ENCODE measurements at places on chromosomes 6 and 20.

DNA sequence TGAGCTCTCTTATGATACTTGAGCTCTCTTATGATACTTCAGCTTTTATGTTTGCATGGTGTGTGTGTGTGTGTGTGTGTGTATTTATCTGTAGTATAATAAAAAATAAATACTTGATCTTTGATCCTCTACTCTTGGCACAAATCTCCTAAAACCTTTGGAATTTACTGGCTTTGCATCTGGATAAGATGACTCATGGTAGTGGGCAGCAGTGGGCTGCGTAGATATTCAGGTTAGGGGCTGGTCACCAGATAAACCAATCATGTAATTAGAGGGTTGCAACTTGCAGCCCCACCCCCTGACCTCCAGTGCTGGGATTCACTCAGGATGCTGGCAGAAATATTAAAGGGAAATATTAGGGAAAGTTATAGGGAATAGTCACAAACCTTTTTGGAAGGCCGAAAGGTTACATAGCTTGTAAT is 151.9 kb upstream of the COL21A1 start:
- DNase-seq, result peak; percentile 52

GRCh38 chr6:27550692-27551091 is 77.8 kb upstream of the ZNF184 start:
- DNase-seq, result no peak

- no peak for DNase-seq
These were observed 152.4 kb upstream of the QKI start for GRCh38 chr6:163262080-163262479.

GRCh38 chr6:137087902-137088301 is 43.1 kb upstream of the IL20RA start:
- no peak for DNase-seq

DNA sequence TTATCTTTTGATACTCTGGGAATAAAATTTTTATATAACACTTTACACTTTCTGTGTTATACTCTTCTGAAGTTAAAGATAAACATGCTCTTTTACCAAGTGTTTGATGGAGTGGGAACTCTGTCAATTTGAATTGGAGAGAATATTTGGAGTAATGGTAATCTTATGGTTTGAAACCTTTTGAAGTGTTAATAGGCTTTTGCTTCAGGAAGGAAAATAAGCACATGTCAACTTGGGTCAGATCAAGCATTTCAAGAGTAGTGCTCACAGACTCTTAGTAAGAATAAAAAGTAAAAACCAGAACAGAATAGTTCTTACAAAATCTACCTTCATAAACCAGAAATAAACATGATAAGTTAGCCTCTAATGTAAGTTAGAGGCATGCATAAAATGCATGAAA is 24.4 kb upstream of the IRAK1BP1 start:
- DNase-seq, result no peak

DNA sequence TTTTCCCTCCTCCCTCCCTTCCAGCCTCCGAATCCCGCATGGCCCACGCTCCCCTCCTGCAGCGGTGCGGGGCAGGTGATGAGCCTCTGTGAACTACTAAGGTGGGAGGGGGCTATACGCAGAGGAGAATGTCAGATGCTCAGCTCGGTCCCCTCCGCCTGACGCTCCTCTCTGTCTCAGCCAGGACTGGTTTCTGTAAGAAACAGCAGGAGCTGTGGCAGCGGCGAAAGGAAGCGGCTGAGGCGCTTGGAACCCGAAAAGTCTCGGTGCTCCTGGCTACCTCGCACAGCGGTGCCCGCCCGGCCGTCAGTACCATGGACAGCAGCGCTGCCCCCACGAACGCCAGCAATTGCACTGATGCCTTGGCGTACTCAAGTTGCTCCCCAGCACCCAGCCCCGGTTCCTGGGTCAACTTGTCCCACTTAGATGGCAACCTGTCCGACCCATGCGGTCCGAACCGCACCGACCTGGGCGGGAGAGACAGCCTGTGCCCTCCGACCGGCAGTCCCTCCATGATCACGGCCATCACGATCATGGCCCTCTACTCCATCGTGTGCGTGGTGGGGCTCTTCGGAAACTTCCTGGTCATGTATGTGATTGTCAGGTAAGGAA is at the start of gene OPRM1:
Gene OPRM1 (plus strand): TSS at position 10 of the 612 bp plus-strand sequence. CDS start 305 bp downstream, at position 315.
- no peak for DNase-seq

DNA sequence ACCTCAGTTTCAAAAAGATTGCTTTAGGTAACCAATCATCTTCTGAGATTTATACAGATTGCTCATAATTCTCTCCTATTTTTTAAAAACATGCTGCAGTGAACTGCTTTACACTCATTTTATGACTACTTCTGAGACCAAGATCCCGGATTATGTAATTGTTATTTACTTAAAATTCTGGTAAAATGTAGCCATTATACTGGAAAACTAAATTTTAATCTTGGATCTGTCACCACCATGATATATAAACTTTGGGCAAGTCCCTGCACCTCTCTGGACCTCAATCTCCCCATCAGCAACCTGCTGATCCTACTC is 477 bp upstream of the PROCR start:
- no peak for DNase-seq

GRCh38 chr6:140540743-140541142 is 1166.3 kb upstream of the CITED2 start:
- no peak for DNase-seq

DNA sequence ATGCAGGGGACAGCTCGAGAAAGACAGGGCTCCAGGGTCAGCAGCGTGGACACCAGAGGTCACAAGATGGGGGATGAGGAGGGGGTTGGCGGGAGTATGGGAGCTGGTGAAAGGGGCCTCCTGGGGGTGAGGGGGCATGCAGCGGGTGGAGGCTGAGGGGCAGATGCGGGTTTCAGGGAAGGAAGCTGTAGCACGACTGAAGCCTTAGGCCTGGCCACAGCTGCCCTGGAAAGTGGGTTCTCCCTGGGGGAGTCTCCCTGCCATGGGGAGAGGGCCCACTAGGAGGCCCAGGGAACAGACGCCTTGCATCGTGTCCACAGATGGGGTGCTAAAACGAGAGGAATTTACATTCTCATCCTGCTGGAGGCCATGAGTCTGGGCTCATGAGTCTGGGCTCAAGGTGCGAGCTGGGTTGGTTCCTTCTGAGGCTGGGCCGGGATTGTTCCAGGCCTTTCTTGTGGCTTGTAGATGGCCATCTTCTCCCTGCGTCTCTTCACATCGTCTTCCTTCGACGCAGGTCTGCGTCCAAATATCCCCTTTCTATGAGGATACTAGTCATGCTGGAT is 18.0 kb downstream of the APCDD1L start:
- no peak for DNase-seq

GRCh38 chr6:15887491-15888461 is 224.9 kb upstream of the DTNBP1 start:
- no peak for DNase-seq

- no peak for DNase-seq
These were observed 200.0 kb upstream of the TCF21 start for GRCh38 chr6:133688705-133689492.

GRCh38 chr6:170444056-170444591 is 109.0 kb downstream of the PSMB1 start:
- DNase-seq, result no peak

DNA sequence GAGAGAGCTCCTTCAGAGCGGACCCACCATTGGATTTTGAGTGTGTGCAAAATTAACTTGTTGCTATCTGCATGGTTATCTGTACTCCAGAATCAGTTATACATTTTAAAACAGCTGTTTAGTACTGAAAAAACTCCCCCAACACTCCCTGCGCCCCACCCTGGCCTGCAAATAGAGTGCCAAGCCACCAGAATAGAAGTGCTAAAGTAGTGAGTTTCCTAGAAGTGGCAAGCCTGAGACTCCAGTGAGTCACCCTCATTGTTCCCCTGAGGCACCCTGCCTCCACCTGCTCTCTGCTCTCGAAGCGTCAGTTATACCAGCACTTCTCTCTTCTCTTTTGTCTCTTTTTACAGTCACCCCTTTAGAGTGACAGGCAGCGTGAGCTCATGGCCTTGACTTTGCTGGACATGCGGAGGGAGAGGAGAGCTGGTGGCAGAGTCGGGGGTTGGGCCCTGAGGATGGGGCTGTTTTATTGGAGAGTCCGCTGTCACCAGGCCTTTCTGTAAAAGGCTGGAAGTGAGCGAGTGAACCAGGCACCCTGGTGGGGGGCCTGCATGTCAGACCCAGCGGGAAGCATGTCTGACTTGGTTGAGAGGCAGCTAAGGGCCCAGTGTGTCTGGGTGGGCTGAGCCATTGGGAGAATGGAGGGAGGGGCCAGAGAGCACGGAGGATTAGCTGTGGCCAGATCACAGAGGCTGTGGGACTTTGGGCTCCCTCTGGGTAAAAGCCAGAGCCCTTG is 10.4 kb downstream of the IGF2R start:
- no peak for DNase-seq

DNA sequence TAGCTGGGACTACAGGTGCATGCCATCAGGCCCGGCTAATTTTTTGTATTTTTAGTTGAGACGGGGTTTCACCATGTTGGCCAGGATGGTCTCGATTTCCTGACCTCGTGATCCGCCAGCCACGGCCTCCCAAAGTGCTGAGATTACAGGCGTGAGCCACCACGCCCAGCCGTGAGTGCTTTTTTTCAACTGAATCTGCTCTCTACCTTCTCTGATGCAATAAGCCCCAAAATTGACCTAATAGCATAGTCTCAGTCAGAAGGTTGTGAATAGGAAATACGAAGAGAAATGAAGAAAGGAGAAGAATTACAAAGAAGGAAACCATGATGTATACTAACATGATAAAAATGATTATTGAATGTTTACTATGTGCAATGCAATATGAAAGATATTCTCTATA is 33.2 kb downstream of the BEND6 start:
- DNase-seq, result no peak

DNA sequence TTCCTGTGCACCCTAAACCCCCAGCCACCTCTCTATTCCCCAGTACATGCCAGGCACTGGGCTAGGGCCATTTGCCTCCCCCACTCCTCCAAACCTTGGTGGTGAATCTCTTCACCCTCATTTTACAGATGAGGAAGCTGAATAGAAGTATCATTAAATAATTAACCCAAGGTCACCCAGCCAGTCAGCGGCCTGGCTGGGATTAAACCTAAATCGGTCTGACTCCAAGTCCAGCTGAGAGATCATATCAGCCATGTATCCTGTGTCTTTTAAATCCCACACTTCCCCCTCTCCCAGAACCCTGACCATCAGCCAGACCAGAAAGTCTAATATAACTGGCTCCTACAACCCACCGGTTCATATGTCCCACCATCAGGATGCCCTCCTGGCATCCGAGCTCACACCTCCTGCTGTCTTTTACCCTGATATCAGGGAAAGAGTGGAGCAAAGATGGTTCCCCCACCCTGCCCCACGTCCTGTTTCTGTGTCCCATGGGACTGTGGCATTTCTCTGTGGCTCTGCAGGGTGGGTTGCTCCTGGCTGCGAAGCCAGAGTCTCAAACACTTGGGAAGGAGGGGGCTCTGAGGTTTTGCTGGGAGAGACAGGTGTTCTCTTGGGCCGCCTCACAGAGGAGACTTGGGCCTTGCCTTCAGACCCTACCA is 145.3 kb downstream of the VEGFA start:
- DNase-seq, result no peak

DNA sequence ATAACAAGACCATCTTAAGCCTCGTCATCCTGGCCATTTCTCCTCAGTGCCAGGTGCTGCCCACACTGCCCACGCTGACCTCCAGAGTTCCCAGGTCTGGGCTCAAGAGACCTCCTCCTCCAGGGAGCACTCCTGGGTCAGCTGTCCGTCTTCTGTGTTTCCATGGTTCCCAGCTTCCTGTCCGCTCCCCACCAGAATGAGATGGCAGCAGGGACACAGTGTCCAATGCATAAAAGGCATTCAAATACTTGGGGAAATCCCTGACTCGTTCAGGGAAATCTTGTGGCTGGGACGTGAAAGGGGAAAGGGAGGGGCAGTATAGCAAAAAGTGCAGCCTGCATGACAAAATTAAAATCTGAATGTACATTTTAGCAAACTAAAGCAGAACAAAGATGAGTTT is 54.3 kb downstream of the SLC23A2 start:
- no peak for DNase-seq

DNA sequence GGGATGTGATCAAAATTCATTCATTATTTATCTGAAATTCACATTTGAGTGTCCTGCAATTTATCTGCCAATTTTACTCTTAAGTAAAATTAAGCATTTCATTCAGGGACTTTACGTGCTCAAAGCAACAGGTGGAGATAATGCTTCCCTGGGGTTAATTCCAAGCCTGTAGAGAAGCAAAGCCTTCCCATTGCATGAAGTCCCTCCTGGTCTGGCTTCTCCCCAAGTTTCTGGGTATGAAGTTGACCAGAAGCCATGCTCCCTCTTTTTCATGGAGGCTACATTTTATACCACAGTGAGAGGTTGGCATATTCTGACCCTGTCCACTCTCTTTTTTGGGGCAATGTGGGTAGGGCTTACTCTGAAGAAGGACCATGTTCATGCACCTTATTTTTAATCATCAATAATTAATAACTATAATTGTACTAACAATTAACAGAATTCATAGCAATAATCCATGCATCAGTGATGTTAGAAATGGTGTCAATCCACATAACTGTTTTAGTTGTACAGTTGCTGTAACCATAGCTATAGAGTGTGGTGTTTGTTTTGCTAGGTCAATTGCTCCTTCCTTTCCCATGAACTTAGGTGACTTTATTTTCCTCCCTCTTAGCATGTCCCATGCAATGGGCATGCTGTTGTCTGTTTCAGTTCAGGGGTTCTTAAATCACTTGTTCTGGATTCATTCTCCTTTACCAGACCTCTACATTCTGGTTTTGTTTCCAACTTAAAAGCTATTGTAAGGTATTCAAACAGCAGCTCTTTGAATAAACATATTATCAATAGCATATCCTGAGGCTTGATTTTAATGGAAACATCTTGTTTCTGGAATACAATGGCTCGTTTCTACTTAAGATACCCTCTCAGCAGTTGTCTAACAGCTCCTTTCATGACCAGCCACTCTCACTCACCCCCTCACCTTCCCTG is 1.5 kb downstream of the LAMA4 start:
- no peak for DNase-seq

- no peak for DNase-seq
These were observed 106.2 kb downstream of the DTD1 start for GRCh38 chr20:18694071-18694470.

All from epithelial cell of proximal tubule (primary cell).